ENCODE measurements at places on chromosomes 5 and 9. TPM values are rescaled to one million over a fixed set of nuclear protein-coding genes. Genes with fewer than 3 reads are reported as not detected.

- no peaks in the 10 kb centered on the region for H3K36me3 ChIP-seq
- no peak overlapping the region for H3K4me3 ChIP-seq
- no peak for DNase-seq
These were observed 199.8 kb upstream of the MAP3K1 start for GRCh38 chr5:56615361-56616153.

DNA sequence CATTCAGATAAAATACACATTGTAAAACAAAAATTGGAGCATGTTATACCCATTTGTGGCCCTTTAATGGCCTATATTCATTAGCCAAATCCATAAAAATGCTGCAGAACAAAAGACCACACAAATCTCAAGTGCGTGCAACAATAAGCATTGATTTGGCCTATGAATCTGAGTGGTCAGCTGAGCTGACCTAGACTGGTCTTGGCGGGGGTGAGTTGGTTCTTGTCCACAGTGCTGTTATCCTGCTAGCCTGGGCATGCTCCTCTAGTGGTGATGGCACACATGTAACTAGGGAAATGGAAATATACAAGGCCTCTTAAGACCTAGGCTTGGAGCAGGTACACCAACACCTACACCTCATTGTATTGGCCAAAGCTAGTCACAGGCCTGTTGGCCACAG, 122.2 kb upstream of the TBCA start:
- H3K27ac ChIP-seq = no peak overlapping the region
- H3K36me3 ChIP-seq = no peaks in the 10 kb centered on the region
- no peaks in the 10 kb centered on the region for H3K4me1 ChIP-seq
- H3K27me3 ChIP-seq = no peaks in the 10 kb centered on the region
- no peak for DNase-seq

DNA sequence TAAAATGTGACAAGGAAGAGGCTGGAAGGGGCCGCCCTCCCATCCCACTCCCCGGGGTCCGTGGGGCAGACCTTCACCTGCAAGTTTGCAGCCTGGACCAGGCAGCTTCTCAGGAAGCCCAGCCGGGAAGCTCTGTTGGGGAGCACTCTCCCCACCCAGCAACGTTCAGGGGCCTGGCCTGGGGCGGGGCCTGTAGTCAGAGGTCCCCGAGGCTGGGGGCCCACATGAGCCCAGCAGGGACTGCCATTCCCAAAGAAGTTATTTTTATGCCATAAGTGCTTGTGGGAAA, 32.7 kb upstream of the NOTCH1 start:
- H3K27ac ChIP-seq = no peak overlapping the region
- no peaks in the 10 kb centered on the region for H3K4me1 ChIP-seq
- H3K27me3 ChIP-seq = no peaks in the 10 kb centered on the region
- no peak overlapping the region for H3K4me3 ChIP-seq
- no peak for DNase-seq
- no peaks in the 10 kb centered on the region for H3K36me3 ChIP-seq

DNA sequence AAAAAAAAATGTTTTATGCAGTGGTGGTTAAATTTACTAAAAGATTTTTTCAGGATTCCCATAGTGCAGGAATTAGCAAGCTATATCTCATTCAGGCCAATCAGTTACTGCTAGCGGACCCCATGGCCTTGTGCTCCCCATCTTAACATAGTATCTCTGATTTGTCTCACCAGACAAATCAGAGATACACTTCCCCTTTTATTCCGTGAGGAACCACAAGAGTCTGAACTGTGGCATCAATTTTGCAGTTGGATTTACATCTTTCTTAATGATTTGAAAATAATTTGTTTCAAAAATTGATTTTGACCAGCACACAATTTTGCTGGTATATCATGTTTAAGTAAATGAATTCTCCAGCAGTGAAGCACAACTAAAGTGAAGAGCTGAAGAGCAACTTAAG, 17.9 kb downstream of the ITGA1 start:
- no peak for DNase-seq
- no peaks in the 10 kb centered on the region for H3K27me3 ChIP-seq
- H3K4me3 ChIP-seq = no peak overlapping the region
- peaks cover 50% of the 10 kb centered on the region for H3K4me1 ChIP-seq
- H3K36me3 ChIP-seq = no peaks in the 10 kb centered on the region

The FOXD4L3 gene
- not detected for total RNA-seq

The SLC4A9 gene
- not detected for total RNA-seq

GRCh38 chr9:114662081-114662989, 4.7 kb upstream of the TEX53 start:
- no peaks in the 10 kb centered on the region for H3K36me3 ChIP-seq
- H3K4me3 ChIP-seq = no peak overlapping the region
- H3K27ac ChIP-seq = no peak overlapping the region
- no peaks in the 10 kb centered on the region for H3K27me3 ChIP-seq

All from gastrocnemius medialis (tissue), 4 donors.